ENCODE measurements at places on chromosomes 11 and 22.

DNA sequence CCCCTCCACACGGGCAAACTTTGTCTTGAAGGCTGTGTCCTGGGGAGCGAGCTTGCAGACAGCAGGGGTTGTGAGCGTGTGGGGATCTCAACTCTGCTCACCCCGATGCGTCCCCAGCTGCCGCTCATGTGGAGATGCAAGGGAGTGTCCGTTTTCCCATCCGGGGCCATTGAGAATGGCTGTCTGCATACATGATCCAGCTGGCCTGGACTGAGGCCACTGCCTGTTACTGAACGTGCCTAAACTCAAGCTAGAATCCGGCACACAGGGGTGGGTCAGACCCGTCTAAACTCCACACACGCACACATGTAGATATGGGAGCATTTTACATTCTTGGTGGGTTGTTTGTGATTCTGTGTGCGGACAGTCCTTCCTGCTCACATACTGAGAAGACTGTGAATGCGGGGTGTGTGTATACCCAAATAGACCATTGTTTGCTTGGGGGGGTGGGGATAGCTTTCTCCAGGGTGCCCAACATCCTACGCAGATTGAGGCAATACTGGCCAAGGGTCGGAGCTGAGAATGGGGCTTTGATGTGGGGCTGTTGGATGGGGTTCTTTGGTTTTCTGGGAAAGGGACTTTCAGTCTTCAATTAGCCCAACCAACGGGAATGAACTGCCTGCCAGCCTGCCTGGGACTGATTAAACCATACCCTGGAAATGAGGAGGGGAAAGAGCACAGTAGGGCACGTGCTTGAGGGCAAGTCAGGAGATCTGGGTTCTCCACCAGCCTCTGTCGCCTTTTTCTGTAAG, 60.4 kb downstream of the ST3GAL4 start:
- DNase-seq, result no peak

DNA sequence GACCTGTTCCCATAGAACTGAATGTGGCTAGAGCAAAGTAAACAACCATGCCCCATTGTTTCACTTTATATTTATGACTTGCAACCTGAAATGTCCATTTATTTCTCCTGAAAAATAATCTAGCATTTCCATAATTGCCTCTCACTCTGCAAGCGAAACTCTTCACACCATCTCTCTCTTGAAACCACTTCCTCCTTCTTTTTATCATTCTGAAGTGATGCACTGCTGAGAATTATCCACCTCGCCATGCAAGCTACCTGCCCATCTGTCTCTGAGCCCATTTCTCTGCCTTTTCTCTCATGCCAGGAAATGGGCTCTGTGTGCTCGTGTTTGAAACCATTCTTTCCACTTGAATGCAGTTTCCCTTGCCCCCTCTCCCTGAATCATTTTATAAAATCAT, 13.5 kb downstream of the MRGPRX3 start:
- DNase-seq, result no peak

DNA sequence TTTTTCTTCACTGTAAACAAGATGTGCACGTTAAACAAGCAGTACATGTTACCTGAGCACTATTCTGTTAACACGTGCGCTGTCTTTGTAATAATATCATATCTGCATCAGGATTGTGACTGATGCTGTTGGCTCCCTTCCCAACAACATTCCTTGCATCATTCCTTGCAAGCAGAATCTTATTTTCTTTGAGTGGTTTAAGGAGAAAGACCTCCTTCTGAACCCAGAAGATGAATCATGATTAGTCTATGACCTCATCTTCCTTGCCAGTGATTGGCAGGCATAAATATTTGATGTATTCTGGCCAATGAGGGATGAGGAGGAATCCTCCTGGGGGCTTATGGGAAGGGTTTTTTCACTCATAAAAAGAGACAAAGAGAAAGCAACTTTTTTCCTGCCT, 46.2 kb downstream of the C11orf71 start:
- no peak for DNase-seq

- DNase-seq, result no peak
These were observed 9.9 kb downstream of the MICAL2 start for GRCh38 chr11:12120031-12121008.

DNA sequence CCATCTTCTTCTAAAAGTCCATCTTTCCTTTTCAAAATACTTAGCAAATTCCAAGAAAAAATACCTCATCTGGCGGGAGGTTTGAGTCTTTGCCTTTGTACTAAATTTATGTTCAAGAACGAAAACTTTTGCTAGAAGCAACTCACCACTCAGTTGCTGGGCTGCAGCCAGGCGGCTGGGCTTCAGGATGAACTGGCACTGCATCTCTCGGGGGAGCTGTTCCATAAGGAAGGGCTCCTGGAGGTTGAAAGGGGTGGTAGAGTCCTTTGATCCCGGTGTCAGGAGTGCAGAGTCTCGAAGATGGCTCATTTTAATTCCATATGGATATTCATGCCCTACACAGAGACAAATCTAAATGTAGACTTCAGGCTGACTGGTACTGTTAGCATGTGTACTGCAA, 105.8 kb downstream of the ARHGAP20 start:
- no peak for DNase-seq

DNA sequence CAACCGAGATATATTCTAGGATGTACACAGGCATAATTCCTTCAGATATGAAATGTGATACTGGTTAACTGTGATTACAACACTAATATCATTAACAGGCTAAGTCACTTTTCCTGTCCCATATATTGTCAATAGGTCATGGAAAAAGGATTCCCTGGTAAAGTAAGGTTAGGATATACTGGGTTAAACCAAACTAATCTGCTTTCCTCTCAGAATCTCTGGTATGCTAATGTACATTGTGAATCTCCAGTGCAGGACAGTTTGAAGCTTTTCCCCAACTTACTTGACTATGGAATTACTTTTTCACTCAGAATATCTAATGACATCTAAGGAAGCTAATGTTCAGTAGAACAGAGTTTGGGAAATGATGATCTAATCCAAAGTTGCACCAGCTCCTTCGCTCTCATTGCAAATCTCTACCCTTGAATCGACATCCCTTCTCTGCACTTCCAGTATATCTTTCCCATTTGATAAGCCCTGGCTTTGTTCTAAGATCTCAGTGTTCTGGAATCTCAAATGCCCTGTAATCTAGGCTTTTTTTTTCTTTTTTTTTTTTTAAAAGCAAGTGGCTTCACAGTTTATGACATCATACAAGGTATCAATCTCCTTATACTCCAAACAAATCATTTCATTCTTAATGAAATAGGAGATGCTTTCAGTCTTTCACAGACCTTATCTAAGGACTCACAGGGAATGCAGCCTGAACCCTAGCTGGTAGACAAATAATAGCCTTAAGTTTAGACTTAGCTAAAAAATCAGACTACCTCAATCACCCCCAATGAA, 43.8 kb downstream of the COPB1 start:
- no peak for DNase-seq

All from activated naive CD8-positive, alpha-beta T cell treated with anti-CD3 and anti-CD28 coated beads, Interleukin-2, amount 50 U/mL, for 16 hours (primary cell).